ENCODE measurements at places on chromosomes 2 and 18. TPM values are rescaled to one million over a fixed set of nuclear protein-coding genes. Genes with fewer than 3 reads are reported as not detected.

Gene TDRD15
- not detected for total RNA-seq

Gene SLC23A3
- total RNA-seq = 2.4 TPM

- H3K4me1 ChIP-seq = peaks cover 5% of the 10 kb centered on the region
- no peak overlapping the region for H3K27ac ChIP-seq
- no peak for DNase-seq
- no peaks in the 10 kb centered on the region for H3K36me3 ChIP-seq
- peak overlapping the region; percentile 87 for H3K4me3 ChIP-seq
These were observed 630 bp downstream of the PPM1G start for GRCh38 chr2:27408601-27409320.

Gene TUBA4B
- not detected for total RNA-seq

- DNase-seq = no peak
- no peaks in the 10 kb centered on the region for H3K4me1 ChIP-seq
- no peaks in the 10 kb centered on the region for H3K36me3 ChIP-seq
- no peaks in the 10 kb centered on the region for H3K27me3 ChIP-seq
- no peak overlapping the region for H3K4me3 ChIP-seq
These were observed 24.5 kb downstream of the UGP2 start for GRCh38 chr2:63866009-63866709.

GRCh38 chr18:11425211-11425610, 184.2 kb upstream of the SLC35G4 start:
- no peak overlapping the region for H3K27ac ChIP-seq
- H3K4me3 ChIP-seq = no peak overlapping the region
- no peak for DNase-seq
- H3K4me1 ChIP-seq = no peaks in the 10 kb centered on the region
- H3K27me3 ChIP-seq = no peaks in the 10 kb centered on the region

Gene RFX8
- total RNA-seq = 0.82 TPM

Gene SAG
- not detected for total RNA-seq

Gene CHRND
- total RNA-seq = 0.40 TPM

DNA sequence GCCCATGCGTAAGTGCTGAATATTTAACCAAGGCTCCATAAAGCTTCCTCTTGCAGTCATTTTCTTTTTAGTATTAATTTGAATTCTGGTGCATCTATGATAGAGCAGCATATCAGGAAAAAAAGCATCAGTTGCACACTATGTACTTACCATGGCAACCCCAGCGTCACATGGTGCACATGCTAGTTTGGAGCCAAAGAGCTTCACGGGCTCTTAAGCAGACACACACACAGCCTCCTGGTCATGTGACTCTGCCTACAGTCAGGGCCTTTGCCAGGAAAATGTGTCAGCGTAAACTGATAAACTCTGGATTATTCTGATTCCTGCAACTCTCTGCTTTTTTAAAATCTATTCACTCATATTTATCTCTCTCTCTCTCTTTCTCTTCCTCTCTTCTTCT, 30.2 kb downstream of the NYAP2 start:
- H3K27ac ChIP-seq = no peak overlapping the region
- no peaks in the 10 kb centered on the region for H3K27me3 ChIP-seq
- no peak for DNase-seq
